T-helper 2 cell (primary cell): ENCODE measurements at places on chromosomes 11 and 22.

GRCh38 chr11:16942342-16942741 is 71.9 kb downstream of the PLEKHA7 start:
- DNase-seq, result no peak

DNA sequence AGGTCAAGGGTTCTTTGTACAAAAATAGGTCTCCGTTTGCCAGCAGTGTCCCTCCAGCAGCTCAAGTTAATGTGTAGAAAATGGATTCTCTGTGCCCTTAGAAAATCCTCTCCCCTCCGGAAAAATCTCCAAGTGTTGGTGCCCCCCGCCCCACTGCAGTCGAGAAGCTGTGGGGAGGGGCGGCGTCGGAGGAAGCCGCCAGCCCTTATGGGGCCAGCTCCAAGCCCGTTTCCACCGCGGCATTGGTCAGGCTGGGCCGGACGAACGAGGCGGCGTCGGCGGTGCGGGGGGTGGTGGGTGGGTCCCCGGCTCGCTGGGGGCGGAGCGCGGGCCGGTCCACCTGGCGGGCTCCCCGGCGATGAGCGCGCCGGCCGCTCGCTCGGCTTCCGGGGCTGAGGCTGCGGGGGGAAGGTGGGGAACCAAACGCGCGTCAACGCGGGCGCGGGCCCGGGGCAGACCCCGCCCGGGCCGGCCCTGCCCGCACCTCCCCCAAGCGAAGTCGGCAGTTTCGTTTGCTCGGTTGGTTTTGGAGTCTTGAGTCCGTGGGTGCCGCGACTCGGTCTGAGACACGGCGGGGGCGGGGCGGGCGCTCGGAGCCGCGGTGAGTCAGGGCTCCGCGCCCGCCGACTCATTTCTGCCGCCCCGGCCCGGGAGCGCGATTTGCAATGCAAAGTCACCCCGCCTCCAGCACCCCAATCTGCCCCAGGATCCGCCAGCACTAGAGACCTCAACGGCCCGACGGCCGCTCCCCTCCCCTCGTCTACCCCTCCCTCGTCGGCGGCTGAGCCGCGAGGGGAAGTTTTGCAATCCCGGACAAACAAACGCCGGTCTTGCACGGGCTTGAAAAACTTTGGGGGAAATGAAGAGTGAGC is 1.4 kb downstream of the ASCL2 start:
- peak; percentile 51 for DNase-seq

DNA sequence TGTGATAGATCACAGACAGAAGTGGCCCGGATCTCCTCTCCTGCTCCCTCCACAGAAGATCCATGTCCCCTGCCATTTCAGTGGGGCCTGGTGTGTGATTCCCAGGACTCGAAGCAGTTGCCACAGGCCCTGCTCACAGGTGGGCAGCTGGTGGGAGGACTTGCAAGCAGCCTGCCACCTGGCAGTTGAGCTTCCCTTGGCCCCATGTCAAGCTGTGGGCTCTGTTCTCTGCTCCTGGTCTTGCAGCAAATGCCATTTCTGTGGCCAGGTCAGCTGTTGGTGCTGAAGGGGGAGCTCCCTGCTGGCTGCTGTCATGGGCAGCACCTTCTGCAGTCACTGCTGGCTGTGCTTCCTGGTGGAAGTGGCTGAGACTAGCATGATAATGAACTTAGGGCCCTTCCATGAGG is 59.1 kb upstream of the SLC22A12 start:
- no peak for DNase-seq

DNA sequence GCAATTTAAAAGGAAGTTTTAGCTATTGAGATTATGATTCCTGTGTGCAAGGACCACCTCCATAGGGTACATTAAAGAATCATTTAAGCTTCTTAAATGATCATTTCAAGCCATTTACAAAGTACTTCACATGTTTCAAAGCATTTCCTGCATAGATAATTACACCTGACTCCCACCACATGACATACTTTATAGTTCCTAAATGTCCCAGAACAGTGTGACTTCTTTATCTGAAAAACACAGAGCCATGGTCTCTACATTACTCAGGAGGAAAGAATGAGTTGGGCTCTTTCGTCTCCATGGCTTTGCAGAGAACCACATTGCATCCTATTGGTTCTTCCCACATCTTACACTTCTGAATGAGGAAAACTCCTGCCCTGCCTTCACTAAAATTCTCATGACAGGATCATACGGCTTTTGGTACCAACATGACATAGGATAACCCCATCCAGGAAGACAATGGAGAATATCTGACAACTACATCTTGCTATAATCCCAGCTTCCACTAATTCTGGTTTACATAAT is 88.6 kb downstream of the ETS1 start:
- no peak for DNase-seq

GRCh38 chr22:27795053-27795452 is 6.5 kb downstream of the MN1 start:
- no peak for DNase-seq

GRCh38 chr11:57662893-57663292 is 5.0 kb upstream of the ZDHHC5 start:
- DNase-seq, result no peak

DNA sequence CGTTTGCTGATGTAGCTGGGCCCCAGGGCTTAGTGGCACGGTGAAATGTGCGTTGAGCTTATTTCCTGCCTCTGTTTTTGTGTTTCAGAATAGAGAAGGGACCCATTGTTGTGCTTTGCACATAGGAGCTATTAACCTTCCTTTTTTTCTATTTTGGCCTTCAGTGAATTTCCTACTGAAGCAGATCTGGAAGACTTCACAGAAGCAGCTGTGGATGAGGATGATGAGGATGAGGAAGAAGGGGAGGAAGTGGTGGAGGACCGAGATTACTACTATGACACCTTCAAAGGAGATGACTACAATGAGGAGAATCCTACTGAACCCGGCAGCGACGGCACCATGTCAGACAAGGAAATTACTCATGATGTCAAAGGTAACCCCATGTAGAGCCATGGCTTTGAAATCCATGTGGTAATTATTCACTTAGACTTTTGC is 37.4 kb upstream of the ST14 start:
- peak; percentile 50 for DNase-seq

GRCh38 chr22:34019190-34019845 is 99.0 kb upstream of the LARGE1 start:
- DNase-seq, result no peak

DNA sequence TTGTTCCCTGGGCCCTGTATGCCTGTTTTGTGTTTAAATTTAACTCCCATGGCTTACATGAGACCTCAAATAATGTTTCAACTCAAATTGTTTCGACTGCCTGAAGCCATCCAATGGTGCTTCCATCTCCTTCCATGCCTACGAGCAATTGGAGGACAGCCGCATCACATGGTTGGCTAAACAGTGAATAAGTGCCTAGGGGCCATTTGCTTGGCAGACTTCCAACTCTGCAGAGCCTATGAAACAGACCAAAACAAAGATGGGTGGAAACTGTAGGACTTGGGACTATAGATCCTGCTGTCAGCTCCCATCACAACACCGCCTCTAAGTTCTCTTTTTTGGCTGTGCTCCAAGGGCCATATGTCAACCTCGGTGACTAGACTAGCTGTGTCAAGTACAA is 84.1 kb downstream of the PARVA start:
- no peak for DNase-seq
